ENCODE measurements at places on chromosomes 4 and X. TPM values are rescaled to one million over a fixed set of nuclear protein-coding genes. Genes with fewer than 3 reads are reported as not detected.

DNA sequence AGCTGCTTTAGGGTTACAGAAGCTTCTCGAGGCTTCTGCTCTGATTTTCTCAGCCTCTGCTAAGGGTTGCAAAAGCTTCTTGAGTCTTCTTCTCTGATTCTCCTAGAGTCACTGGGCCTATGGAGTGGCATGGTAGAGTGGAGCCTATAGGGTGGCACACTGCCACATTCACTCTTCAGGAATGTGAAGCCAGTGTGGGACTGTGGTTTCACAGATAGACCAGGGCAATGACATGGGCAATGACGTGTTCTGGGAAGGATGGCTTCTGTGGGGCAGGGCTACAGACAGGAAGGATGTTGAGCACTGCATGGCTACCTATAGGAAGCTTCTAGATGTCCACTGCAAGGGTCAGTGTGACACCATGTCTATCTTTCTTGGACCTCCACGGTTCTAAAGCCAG lies 11.0 kb upstream of the MAMLD1 start:
- DNase-seq, result no peak

- no peak for DNase-seq
These were observed 110.6 kb upstream of the FSTL5 start for GRCh38 chr4:162274354-162274753.

DNA sequence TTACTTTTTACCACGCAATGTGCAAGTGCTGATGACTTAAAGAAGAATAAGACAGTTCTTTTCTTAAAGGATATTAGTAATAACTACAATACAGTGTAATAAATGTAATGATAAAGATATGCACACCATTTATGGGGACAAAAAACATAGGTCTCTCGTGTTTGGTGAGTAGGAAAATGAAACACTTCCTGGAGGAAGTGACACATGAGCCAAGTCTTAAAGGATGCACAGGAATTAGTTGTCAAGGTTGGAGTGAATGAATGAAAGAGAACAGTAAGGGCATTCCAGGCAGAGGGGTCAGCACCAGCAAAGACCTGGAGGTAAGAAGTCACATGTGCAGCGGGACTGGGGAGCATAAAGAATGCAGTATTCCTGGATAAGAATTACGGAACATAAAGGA lies 112.7 kb downstream of the SH3RF1 start:
- no peak for DNase-seq

- no peak for DNase-seq
These were observed 141.2 kb upstream of the ZIC3 start for GRCh38 chrX:137424679-137425078.

- DNase-seq, result no peak
These were observed 214.3 kb upstream of the PPARGC1A start for GRCh38 chr4:24104158-24104565.

DNA sequence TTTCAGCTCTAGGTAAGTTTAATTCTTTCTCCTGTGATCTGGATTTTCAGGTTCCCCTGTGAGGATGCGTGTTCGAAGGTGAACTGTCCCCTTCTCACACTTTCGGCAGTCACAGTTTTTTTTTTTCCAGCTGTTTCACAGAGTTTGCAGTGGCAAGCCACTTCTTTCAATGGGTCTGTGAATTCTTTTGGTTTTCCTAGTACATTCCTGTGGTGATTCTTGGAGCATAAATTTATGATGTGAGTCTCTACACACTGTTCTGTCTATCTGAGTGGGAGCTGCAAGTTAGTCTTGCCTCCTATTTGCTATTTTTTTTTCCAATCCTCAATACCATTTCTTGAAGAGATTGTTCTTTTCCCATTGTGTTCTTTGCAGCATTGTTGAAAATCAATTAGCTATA lies 595.5 kb downstream of the RAPGEF2 start:
- no peak for DNase-seq

DNA sequence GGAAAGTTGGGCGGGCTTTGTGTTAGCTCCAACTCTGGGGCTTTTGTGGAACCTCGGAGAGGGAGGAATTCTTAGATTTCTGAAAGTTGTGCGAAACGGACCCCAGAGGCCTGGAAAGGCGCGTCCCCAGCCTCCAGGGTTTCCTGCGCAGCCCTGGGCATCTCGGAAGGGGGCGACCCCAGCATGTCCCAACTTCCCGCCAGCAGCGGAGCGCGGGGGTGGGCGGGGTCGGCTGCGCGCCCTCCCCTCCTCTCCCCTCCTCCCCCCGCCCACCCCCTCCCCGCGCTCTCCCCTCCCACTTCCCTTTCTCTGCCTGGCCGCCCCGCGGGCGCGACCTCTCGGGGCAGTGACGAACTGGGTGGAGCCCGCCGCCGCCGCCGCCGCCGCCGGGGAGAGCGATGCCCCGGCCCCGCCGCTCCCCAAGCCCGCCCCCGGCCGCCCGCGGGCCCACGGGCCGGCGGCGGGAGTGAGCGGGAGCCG lies 16.8 kb downstream of the PTTG2 start:
- DNase-seq, result peak; percentile 84

DNA sequence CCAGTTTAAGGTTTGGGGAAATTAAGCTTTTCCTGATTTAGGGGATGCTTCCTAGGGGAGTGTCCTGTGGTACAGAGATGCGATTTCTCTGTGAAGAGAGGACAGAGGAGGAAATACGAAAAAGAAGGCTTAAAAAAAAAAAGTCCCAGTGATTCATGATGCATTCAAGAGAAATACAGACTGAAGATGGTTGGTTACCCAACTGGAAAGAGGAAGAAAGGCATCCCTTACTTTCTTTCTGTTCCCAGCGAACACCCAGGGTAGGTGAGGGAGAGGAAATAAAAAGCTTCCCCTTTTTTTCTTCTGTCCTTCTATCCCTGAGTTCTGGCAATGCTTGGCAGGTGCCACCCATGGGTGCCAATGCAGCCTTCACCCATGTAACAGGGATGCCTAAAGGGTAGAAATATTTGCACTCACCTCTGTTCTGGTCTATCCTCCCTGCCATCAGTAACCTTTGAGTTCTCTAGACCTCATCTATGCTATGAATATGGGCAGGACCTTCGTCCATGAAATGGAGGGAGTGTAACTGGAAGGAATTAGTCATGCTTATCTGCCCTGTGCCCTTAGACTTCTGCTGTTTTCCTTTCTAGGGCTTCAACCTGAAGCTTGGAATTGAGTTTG lies 230.1 kb upstream of the GALNTL6 start:
- DNase-seq, result no peak

GRCh38 chrX:149982310-149982709 lies 44.0 kb upstream of the EOLA2 start:
- no peak for DNase-seq

The CXCR3 gene
- 0.17 TPM for polyA plus RNA-seq

The NHSL2 gene
- 11.6 TPM for polyA plus RNA-seq

The MAGEB10 gene
- 0.07 TPM for polyA plus RNA-seq

The ODAM gene
- 1.8 TPM for polyA plus RNA-seq
